ENCODE measurements at places on chromosomes 16 and 17. TPM values are rescaled to one million over a fixed set of nuclear protein-coding genes. Genes with fewer than 3 reads are reported as not detected.

GRCh38 chr17:61247439-61247838, 152.2 kb upstream of the TBX2 start:
- no peak for DNase-seq

- DNase-seq, result no peak
Measured at GRCh38 chr17:1796800-1797199, 32.9 kb downstream of the SMYD4 start.

DNA sequence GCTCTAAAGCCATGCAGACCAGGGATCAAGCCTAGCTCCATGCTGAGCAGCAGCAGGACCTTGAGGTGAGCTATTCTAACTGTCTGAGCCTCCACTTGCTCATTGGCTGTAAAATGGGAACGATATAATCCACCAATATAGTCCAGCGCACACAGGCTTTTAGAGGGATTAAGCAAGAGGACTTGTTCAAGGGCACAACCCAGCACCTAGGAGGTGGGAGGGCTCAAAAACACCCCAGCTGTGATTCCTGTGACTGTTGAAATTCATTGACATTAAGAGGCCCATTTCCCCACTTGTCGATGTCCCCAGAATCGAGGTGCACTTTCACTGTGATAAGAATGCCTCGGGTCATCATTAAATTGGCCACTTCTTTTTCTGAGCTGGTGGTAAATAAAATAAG, 4.1 kb downstream of the USH1G start:
- no peak for DNase-seq

SRCIN1 gene
- 3.0 TPM for polyA plus RNA-seq

GRCh38 chr17:32235588-32235987, 30.0 kb upstream of the RHBDL3 start:
- DNase-seq, result no peak

DNA sequence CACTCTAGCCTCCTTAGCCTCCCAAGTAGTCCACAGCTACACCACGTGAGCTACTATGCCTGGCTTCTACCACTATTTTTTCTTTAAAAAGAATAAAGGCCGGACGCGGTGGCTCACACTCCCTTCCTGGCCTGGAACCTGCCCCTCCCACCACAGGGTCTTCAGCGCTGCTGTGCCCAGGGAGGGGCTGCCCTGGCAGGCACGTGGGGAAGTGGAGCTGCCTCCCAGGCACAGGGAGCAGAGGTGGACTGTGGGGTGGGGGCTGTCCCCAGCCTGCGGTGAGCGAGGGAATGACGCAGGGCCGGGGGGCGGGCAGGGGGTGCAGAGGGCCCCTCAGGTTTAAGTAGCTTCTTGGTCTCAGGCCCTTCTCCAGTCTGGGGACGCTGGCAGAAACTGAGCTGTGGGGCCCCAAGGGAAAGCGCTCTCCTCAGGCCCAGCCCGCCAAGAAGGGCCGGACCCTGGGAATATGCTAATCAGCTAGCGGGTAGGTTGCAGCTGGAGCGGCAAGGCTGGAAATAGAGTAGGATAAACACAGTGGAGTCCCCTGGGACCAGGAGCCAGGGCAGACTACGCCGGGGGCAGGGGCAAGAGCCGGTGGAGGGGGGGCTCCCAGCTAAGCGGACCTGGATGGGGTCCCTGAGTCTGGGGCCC, 46.8 kb downstream of the TIMM22 start:
- DNase-seq, result no peak

DNA sequence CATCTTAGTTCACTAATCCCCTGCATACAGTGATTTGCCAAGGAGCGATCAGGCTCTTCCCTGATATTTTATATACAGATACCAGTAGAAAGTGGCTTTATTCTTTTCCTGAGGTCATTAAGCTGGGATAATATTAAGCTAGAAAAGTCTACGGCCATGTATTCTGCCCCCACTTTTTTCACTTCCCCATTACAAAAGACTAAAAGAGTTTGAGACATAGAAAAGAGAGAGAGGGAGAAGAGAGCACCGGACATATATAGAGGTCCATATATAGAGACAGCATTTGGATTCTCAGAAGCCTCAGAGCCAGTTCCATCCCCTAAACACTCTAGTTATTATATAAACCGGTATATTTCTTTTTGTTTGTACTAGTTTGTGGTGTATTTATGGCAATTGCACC, 166.5 kb upstream of the ANKFN1 start:
- DNase-seq, result no peak

DNA sequence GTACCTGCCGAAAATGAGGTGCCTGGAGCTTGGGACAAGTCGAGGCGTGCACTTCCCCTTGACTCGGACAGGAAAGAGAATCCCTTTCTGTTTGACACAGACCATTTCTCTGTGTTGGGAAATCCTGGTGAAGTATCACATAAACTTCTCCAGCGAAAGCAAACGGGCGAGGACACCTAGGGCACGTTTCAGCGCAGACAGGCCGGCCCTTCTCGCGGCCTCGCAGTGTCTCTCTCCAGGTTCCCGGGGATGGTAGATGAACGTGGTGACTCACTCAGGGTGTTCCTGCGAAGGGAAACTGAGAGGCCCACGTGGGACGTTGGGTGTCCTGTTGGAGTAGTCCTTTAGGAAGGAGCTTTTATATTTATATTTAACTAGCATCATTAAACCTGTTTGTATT, 36.3 kb upstream of the ZNF750 start:
- no peak for DNase-seq

HCRT gene
- not detected for polyA plus RNA-seq

ZFP3 gene
- 3.9 TPM for polyA plus RNA-seq

- DNase-seq, result no peak
Measured at GRCh38 chr16:28504707-28505404, 1.8 kb downstream of the IL27 start.

DNA sequence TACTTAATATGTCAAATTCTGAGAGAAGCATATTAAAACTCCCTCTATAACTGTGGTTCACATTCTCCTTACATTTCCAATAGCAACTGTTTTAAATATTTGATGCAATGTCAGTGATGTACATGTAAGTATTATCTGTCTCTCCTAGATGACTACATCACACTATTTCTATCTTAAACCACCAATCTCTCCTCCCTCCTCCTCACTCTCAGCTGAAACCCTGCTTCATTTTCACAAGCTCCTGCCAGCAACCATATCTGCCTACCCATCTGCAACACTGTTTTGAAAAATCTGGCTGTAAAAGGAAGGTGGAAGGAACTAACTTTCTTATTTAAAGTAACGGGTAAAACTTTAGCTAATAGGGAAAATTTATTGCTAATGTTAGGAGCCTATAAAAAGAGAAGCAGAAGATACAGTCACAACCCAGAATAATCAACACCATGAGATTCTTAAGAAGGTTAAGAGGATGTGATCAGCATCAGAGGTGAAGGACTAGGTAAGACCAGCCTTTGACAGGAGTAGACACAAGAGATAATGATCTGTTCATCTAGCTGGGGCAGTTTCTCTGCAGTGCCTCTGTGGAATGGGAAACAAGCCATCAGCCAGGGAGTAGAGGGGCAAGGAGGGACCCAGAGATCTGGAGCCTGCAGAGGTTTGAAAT, 31.0 kb downstream of the MYH10 start:
- no peak for DNase-seq

GRCh38 chr16:66703406-66704215, 7.1 kb upstream of the CMTM4 start:
- no peak for DNase-seq

DNA sequence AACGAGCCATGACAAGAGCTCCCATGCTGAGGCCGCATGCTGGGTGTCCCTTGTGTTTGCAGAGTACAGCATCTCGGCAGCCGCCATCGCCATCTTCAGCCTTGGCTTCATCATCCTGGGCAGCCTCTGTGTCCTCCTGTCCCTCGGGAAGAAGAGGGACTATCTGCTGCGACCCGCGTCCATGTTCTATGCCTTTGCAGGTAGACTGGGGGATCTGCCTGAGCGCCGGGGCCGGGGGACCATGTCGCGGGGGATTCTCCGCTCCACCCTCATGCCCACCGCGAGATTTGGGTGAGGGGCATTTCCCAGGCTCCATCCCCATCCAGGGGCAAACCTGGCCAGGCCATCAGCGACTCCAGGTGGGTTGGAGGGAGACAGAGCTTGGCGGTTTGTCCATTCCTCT, 10.7 kb downstream of the CACNG1 start:
- DNase-seq, result no peak

CMTM2 gene
- polyA plus RNA-seq, result not detected

- DNase-seq, result no peak
Measured at GRCh38 chr16:17519101-17519955, 48.6 kb upstream of the XYLT1 start.
